ENCODE measurements at places on chromosomes 16 and 17.

GRCh38 chr17:39196241-39196807 lies 1.1 kb downstream of the CACNB1 start:
- DNase-seq, result no peak

DNA sequence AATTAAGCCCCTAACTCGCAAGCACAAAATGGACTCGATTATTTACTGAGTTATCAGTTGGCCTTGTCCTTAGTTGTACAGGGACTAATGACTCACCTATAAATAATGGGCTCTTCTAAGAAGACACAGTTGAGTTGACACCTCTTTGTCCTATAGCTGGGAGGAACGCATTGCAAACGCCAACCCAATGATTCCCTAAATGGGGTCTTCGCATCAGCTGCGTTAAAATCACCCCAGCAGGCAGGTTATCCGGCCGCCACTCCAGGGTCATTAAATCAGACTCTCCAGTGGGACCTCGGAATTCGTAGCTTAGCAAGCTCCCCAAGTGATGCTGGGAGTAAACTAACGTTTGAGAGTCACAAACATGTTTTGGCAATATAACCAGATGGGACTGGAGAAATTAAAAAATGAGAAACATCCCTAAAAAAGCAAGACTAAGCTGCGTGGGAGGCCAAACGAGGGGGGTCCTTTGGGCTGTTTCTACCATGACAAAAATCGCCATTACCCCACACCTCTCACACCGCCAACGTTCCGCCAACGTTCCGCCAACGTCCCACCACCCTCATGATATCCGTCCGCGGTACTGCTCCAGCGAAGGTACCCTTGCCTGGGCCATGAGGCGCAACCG lies 932 bp upstream of the NFE2L1 start:
- no peak for DNase-seq

GRCh38 chr16:65394281-65394680 lies 272.4 kb upstream of the CDH11 start:
- DNase-seq, result no peak

GRCh38 chr17:72465191-72466024 lies 344.6 kb downstream of the SOX9 start:
- DNase-seq, result no peak

DNA sequence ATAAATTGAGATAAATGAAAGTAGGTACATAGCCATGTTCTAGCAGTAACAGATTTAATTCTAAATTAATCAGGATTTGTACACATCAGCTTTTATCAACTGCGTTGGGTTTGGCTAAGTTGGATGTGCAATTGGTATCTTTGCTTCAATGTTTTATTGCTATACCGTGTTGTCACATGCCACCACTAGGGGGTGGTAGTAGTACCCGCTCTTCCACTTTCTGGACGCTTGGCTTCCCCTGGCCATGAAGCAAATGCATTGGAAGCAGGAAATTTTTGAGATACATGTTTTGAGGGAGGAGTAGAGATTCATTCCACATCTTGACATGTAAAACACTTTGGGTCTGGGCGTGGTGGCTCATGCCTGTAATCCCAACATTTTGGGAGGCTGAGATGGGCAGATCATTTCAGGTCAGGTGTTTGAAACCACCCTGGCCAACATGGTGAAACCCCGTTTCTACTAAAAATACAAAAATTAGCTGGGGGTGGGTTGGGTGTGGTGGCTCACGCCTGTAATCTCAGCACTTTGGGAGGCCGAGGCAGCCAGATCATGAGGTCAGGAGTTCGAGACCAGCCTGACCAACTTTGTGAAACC lies 58.6 kb downstream of the EMP2 start:
- DNase-seq, result no peak

- no peak for DNase-seq
These were observed 13.1 kb downstream of the MAP2K6 start for GRCh38 chr17:69427486-69428197.

DNA sequence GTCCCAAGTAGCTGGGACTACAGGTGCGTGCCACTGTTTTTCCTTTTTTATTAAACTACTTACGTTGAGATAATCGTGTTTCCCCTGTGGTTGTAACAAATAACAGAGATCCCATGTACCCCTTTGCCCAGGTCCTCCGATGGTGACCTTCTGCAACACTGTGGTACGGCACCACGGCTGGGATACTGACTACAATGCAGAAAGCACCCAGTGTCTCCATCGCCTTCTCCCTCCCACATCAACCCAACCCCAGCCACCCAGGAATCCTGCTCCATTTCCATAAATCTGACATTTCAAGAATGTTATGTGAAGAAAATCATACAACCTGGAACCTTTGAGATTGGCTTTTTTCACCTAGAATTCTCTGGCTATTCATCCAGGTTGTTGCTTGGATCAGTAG lies 22.1 kb downstream of the MPRIP start:
- DNase-seq, result no peak

GRCh38 chr16:78778101-78779004 lies 678.9 kb downstream of the WWOX start:
- DNase-seq, result no peak

DNA sequence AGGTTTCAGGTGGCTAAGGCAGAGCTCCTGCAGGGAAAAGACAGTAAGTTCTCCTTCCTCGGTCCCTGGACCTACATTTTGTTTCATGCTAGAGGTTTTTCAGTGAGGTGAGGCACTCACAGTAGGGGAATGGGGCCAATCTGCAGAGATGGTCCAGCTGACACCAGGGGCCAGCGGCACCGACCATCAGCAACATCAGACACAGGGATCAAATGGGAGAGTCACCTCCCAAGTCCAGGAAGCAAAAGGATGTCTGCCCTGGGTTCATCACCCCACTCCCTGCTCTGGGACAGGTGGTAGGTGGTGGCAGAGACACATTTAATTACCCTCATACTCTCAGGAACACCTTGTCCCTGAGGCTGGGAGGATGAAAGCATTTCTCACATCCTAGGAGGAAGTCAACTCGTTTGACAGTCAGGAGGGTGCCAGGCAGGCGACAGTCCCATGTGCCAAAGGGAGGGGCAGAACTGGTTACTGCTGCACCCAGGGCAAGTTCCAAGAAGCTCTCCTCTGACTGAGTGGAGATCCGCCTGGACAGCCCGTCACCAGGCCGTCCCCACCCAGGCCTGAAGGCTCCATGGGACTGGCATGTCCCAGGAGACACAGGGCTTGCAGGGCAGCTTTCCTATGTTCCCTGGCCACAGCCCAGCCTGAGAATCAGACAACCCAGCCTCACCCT lies 19.2 kb downstream of the ATP6V0D1 start:
- no peak for DNase-seq

- DNase-seq, result no peak
These were observed 2.4 kb upstream of the NACA2 start for GRCh38 chr17:61593426-61593825.

- DNase-seq, result no peak
These were observed 12.6 kb upstream of the RPRML start for GRCh38 chr17:46991617-46992016.

Data from stimulated activated CD8-positive, alpha-beta memory T cell treated with anti-CD3 and anti-CD28 coated beads, Interleukin-15, amount 100 ng/mL, for 1 hour (primary cell).